ENCODE measurements at places on chromosomes 6 and 20. TPM values are rescaled to one million over a fixed set of nuclear protein-coding genes. Genes with fewer than 3 reads are reported as not detected.

DNA sequence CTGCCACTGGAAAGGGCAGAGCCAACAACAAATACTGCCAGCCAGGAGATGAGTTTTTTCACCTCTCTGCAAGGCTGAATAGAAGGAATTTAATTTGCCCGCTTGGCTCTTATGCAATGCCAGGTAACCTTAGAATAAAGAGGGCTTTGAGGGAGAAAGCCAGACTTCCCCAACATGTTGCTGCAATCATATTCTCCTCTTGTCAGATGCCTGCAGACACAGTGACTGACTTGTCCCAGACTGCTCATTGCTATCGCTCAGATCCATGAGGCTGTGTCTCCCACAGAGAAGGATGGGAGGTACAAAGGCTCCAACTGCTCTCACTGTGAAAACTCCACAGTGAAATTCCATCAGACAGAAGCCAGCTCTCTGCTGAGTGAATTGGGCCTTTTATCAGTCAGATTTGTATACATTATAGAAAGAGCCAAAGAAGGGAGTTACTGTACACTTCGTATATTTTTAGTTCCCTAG is 517.0 kb upstream of the ID4 start:
- no peak overlapping the region for H3K4me3 ChIP-seq
- no peak overlapping the region for H3K27ac ChIP-seq
- no peaks in the 10 kb centered on the region for H3K36me3 ChIP-seq
- no peaks in the 10 kb centered on the region for H3K27me3 ChIP-seq
- no peaks in the 10 kb centered on the region for H3K4me1 ChIP-seq
- DNase-seq: no peak

GRCh38 chr6:131122007-131122406 is 13.3 kb upstream of the AKAP7 start:
- no peak for DNase-seq
- H3K27me3 ChIP-seq: no peaks in the 10 kb centered on the region
- no peaks in the 10 kb centered on the region for H3K36me3 ChIP-seq
- no peak overlapping the region for H3K27ac ChIP-seq
- no peak overlapping the region for H3K4me3 ChIP-seq

- H3K27me3 ChIP-seq: no peaks in the 10 kb centered on the region
- H3K36me3 ChIP-seq: no peaks in the 10 kb centered on the region
- no peaks in the 10 kb centered on the region for H3K4me1 ChIP-seq
- DNase-seq: no peak
Observed at GRCh38 chr20:24704899-24705298, 235.5 kb downstream of the SYNDIG1 start.

- H3K36me3 ChIP-seq: peaks cover 43% of the 10 kb centered on the region
- no peak overlapping the region for H3K27ac ChIP-seq
- no peak for DNase-seq
Observed at GRCh38 chr6:3147914-3148757, 9.2 kb downstream of the TUBB2A start.

DNA sequence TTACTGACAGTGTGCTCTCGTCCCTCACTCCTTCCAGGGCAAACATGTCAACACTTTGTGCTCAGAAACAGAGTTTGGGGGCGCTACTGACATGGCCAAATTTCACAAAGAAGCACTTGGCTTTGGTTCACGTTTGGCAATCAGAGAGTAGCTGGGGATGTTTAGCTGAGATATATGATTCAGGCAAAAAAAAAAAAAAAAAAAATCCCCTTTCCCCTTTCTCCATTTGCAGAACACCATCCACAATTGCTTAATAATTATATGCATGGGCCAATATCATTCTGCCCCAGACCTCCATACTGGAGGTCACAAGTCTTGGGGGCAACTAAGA is 128.4 kb upstream of the ADGRF1 start:
- no peak overlapping the region for H3K4me3 ChIP-seq
- no peak for DNase-seq
- no peaks in the 10 kb centered on the region for H3K36me3 ChIP-seq
- no peak overlapping the region for H3K27ac ChIP-seq

DNA sequence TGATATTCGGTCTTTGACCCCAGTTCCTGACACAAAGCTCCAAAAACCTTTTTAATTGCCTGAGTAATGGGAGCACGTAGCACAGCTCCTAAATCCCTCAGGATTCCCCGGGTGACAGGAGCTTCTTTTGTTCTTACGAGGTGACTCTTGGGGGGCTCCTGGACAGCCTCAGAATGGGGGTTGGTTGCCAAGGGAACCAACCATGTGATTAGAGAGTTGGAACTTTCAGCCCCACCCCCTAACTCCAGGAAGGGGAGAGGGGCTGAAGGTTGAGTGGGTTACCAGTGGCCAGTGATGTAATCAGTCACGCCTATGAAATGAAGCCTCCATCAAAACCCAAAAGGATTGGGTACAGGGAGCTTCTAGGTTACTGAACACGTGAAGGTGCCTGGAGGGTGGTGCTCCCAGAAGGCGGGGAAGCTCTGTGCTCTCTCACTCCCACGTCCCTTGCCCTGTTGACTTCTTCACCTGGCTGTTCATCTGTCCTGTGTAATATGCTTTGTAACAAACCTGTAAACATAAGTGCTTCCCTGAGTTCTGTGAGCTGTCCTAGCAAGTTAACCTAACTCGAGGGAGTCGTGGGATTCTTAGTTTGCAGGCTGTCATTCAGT is 89.5 kb downstream of the CHMP4B start:
- no peak for DNase-seq
- no peak overlapping the region for H3K27ac ChIP-seq
- H3K36me3 ChIP-seq: no peaks in the 10 kb centered on the region
- no peak overlapping the region for H3K4me3 ChIP-seq

- no peak overlapping the region for H3K27ac ChIP-seq
- peak; percentile 77 for DNase-seq
- no peaks in the 10 kb centered on the region for H3K27me3 ChIP-seq
- no peaks in the 10 kb centered on the region for H3K36me3 ChIP-seq
- peaks cover 7% of the 10 kb centered on the region for H3K4me1 ChIP-seq
Observed at GRCh38 chr20:18056174-18057100, 1.3 kb downstream of the OVOL2 start.

DNA sequence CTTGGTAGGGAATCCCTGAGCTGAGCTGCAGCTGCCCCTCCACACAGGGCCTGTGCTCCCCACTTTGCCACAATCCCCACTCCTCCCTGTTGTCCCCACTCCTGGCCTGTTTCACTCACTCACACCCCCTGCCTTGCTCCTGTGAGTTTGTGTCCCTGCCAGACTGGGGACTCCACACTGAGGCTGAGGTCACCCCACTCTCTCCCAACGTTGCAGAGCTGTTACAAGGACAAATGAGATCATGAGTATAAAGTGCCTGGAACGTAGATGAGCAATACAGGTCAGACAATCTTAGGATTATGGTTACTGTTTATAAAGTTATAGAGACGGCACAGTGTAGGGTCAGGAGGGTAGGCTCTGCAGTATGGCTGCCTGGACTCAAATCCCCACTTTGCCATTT is 426.0 kb upstream of the SULF2 start:
- no peaks in the 10 kb centered on the region for H3K27me3 ChIP-seq
- H3K4me1 ChIP-seq: no peaks in the 10 kb centered on the region
- H3K27ac ChIP-seq: no peak overlapping the region
- no peak overlapping the region for H3K4me3 ChIP-seq

DNA sequence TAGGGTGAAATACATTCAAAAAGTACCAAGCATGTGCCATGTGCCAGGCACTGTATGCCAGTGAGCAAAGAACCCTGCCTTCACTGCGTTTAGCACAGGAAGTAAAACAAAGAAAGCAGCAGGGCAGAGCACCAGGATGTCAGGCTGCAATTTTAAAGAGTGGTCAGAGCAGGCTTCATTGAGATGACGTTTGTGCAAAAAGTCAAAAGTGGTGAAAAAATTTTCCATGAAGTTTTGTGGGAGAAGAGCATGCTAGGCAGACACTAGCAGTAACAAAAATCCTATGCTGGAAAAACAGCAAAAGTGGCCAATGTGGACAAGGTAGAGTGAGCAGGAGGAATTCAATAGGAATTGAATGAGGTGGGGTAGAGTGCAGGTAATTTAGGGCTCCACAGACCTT is 31.3 kb downstream of the AKIRIN2 start:
- H3K27ac ChIP-seq: no peak overlapping the region
- no peaks in the 10 kb centered on the region for H3K27me3 ChIP-seq
- no peak overlapping the region for H3K4me3 ChIP-seq
- H3K36me3 ChIP-seq: peaks cover 30% of the 10 kb centered on the region
- no peak for DNase-seq

DNA sequence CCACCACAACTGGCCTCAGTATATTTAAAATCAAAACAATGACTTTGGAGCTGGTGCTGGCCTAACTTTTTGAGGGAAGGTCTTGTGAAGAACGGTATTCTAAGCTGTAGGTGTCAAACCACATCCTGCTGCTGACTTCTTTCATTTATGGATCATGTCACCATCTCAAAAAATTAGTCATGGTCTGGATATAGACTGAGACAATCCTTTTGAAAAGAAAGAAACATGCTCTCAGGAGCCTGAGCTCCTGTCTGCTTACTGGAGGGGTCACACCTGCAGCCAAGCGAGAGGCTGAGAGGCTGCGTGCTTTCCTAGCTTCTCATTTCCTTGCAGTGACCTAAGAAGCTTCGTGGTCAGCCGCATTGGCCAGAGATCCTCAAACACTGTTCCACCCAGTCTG is 55.2 kb downstream of the TIAM2 start:
- no peaks in the 10 kb centered on the region for H3K27me3 ChIP-seq
- no peak for DNase-seq
- H3K4me1 ChIP-seq: no peaks in the 10 kb centered on the region
- no peaks in the 10 kb centered on the region for H3K36me3 ChIP-seq
- no peak overlapping the region for H3K27ac ChIP-seq

GRCh38 chr6:49913636-49914375 is 47.5 kb upstream of the CRISP1 start:
- no peak for DNase-seq
- no peak overlapping the region for H3K27ac ChIP-seq
- H3K27me3 ChIP-seq: no peaks in the 10 kb centered on the region
- no peak overlapping the region for H3K4me3 ChIP-seq
- no peaks in the 10 kb centered on the region for H3K4me1 ChIP-seq

DNA sequence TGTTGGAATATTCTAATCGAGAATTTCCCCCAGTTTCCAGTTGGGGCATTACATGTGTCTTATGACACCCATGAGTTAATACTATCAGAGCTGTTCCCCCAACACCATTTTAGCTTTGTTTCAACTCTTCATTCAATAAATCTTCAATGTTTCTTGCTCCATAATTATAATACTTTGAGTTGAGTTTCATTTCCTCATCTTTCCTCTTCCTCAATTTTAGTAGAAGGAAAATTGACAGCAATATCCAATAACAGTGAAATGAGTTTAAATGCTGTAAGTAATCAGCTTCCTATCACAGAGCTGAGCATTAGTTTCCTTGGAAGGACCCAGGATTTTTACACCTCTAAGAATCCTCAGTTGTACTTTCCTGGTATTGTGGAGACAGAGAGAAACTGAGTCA is 1.0 kb upstream of the STMND1 start:
- no peaks in the 10 kb centered on the region for H3K27me3 ChIP-seq
- H3K27ac ChIP-seq: no peak overlapping the region
- no peak overlapping the region for H3K4me3 ChIP-seq
- no peak for DNase-seq
- H3K36me3 ChIP-seq: no peaks in the 10 kb centered on the region

- DNase-seq: no peak
- H3K27ac ChIP-seq: no peak overlapping the region
- no peaks in the 10 kb centered on the region for H3K27me3 ChIP-seq
- H3K4me1 ChIP-seq: peaks cover 3% of the 10 kb centered on the region
- no peak overlapping the region for H3K4me3 ChIP-seq
- H3K36me3 ChIP-seq: no peaks in the 10 kb centered on the region
Observed at GRCh38 chr20:40565001-40565681, 123.9 kb downstream of the MAFB start.

DNA sequence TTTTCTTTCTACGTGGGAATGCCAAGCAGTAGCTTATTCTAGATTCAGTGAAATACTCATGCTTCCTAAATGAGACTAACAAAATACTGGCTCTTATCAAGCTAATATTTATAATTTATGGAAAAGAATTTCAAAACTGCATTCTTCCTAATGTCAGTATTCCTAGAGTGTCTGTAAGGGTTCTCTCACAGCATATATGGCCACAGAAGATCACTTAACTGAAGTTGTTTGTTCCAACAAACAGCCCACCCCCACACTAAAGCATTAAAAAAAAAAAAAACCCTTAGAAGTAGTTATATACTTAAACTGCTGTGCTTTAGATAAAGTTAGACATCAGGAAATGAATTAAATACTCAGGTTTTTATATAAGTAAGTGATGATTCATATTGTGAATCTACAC is 247.7 kb upstream of the HSF2 start:
- no peak overlapping the region for H3K27ac ChIP-seq
- no peaks in the 10 kb centered on the region for H3K36me3 ChIP-seq
- H3K4me3 ChIP-seq: no peak overlapping the region
- no peak for DNase-seq
- H3K4me1 ChIP-seq: no peaks in the 10 kb centered on the region
- H3K27me3 ChIP-seq: no peaks in the 10 kb centered on the region

- no peaks in the 10 kb centered on the region for H3K4me1 ChIP-seq
- DNase-seq: no peak
- no peaks in the 10 kb centered on the region for H3K36me3 ChIP-seq
- H3K27me3 ChIP-seq: no peaks in the 10 kb centered on the region
- H3K27ac ChIP-seq: no peak overlapping the region
Observed at GRCh38 chr6:2426561-2427340, 181.3 kb upstream of the GMDS start.

DNA sequence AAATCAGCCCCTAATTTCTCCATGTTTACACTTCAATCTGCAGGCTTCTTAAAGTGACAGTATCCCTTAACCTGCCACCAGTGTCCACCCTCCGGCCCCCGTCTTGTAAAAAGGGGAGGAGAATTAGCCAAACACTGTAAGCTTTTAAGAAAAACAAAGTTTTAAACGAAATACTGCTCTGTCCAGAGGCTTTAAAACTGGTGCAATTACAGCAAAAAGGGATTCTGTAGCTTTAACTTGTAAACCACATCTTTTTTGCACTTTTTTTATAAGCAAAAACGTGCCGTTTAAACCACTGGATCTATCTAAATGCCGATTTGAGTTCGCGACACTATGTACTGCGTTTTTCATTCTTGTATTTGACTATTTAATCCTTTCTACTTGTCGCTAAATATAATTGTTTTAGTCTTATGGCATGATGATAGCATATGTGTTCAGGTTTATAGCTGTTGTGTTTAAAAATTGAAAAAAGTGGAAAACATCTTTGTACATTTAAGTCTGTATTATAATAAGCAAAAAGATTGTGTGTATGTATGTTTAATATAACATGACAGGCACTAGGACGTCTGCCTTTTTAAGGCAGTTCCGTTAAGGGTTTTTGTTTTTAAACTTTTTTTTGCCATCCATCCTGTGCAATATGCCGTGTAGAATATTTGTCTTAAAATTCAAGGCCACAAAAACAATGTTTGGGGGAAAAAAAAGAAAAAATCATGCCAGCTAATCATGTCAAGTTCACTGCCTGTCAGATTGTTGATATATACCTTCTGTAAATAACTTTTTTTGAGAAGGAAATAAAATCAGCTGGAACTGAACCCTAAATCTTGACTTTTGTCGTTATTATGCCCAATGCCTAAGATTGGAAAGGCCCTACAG is 4.5 kb downstream of the SOX4 start:
- H3K36me3 ChIP-seq: no peaks in the 10 kb centered on the region
- H3K27ac ChIP-seq: no peak overlapping the region
- no peak for DNase-seq
- no peaks in the 10 kb centered on the region for H3K4me1 ChIP-seq
- H3K27me3 ChIP-seq: no peaks in the 10 kb centered on the region

PRPH2 gene
- total RNA-seq: 1.3 TPM

ATP6V1G2 gene
- not detected for total RNA-seq

RIPPLY2 gene
- total RNA-seq: not detected

AFG1L gene
- 15.1 TPM for total RNA-seq

MMP24 gene
- total RNA-seq: not detected

MUCL3 gene
- total RNA-seq: not detected

PPP2R5D gene
- 136 TPM for total RNA-seq
